ENCODE measurements at places on chromosomes 2 and 18.

GRCh38 chr2:137747509-137747908 lies 216.8 kb upstream of the HNMT start:
- no peak for DNase-seq

GRCh38 chr18:2857491-2858131 lies 10.8 kb downstream of the EMILIN2 start:
- peak; percentile 64 for DNase-seq

DNA sequence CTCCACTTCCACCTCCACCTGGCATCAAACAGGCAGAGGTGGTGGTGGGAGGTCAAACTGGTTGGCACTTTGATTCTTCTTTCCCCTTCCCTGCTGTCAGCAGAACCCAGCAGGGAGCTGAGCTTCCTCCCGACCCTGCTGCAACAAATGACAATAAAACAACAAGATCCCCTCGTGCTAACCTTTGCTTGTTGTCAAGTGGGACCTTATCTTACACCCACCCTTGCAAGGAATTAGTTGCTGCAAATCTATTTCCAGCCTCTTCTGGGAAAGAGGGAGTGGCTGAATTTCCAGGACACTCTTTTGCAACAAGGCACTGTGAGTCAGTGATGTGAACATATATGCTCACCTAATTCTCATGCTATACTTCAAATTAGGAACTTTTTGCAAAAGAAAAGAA lies 655.1 kb downstream of the DSC3 start:
- DNase-seq, result no peak

DNA sequence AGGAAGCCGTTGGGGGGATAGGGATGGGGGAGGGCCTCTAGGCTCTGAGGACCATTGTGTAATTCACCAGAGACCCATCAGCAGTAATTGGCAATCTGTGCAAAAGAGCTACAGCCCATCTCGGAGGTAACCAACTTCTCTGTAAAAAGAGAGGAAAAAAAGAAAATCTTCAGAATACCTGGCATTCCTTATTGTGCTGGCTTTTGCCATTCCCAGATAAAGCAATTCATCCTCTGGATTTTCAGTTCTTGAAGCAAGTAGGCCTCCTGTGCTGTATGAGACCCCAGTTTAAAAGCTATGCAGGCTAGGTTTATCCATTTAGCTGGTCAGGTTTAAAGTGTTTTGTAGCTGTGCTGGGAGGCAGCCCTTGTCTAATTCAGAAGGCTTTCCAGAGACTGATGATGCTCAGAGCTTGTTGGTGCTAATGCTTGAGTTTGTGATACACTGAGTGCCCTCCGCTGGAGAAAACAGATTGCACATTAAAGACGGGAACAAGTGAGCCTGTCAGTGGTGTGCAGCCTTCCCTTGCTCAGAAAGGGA lies at the start of gene LRRTM4:
LRRTM4 (minus strand) TSS at position 446 of the 540 bp plus-strand sequence.
- DNase-seq, result no peak

GRCh38 chr2:85950743-85951142 lies 62.0 kb upstream of the ST3GAL5 start:
- peak; percentile 15 for DNase-seq

GRCh38 chr2:120308038-120308910 lies 37.7 kb upstream of the INHBB start:
- no peak for DNase-seq

DNA sequence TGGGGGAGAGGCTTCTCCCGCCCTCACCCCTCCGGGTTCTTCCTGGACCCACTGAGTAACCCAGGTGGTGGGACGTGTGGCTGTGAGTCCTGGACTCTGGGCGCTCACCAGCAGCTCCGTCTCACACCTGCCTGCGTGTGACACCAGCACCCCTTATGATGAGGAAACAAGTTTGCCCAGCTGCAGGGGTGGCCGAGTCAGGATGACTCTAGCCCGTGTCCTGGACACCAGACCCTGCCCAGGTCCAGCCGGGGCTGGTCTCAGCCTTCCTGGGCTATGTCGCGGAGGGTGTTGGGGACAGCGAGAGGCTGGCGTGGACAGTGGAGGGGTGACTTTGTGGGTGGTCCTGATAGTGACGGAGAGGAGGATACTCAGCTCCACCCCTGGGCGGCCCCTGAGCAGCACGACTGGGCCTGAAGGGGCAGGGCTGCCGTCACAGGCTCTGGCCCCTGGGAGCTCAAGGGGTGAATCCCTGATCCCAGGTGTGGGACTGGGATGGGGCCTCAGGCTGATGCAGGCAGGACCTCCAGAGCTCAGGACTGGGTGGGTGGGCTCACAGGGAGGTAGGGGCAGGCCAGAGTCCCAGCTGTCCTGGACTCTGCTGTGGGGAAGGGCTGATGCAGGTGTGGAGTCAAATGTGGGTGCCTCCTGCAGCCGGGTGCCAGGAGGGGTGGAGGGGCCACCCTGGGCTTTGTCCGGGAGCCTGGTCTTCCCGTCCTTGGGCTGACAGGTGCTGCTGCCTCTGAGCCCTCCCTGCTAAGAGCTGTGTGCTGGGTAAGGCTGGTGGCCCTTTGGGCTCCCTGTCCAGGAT lies 3.7 kb downstream of the GPR35 start:
- DNase-seq, result no peak

GRCh38 chr2:7601990-7602389 lies 684.8 kb downstream of the RNF144A start:
- no peak for DNase-seq

- DNase-seq, result no peak
These were observed 93.3 kb downstream of the HRH4 start for GRCh38 chr18:24553571-24554285.

DNA sequence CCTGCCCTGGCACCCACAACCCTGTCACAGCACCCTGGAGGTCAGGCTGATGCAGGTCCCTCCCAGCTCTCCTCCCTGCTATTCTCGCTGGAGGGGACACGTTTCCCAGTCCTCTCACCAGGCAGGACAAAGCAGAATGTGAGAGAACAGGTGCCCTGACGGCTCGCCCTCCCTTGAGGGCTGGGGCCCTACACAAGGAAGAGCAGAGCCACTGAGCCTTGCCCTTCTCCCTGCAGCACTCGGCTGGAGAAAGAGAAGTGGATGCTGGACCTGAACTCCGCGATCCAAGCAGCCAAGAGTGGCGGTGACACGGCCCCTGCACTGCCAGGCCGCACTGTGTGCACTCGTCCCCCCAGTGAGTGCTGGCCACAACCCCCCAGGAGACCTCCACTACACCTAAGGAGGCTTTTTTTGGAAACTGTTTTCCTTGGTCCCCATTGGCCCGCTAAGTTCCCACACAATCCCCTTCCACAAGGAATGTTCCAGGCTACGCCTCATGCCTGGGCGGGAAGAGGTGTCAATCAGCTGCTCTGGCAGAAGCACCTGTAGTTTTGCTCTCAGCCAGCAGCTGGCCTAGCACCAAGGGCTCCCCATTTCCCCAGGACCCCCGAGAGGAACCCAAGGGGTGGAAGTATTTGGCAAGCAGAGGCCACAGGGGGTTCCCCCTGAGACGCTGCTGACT lies 17.4 kb downstream of the STK25 start:
- DNase-seq, result no peak

GRCh38 chr2:133568598-133568997 lies 335 bp upstream of the NCKAP5 start:
- DNase-seq, result no peak

DNA sequence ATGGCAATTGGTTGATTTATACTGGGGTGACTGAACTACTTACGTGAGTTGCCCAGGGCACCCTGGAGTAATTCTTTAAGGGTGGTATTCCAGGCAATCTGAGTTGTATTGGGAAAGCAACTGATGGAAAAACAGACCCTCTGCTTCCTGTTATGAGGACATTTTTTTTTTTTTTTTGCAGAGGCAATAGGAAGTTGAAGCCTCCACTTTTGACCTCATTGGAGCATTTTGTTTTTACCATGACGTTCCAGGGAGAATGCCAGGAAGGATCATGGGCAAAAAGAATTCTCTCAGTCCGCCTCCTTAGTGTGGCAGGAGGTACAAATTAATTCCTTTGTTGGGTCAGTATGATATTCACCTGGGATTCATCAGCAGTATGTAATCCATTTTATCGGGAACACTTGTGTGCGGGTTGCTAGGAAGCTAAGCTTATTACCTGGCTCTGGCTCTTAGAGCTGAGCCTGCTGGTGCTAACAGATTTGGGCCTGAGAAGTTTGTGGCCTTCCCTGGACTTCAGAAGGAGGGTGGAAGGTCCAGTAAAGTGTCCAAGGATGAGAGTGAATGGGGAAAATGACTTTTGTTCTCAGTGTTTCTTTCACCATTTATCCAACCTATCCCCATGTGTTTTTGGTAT lies 272.9 kb upstream of the EPAS1 start:
- DNase-seq, result no peak

DNA sequence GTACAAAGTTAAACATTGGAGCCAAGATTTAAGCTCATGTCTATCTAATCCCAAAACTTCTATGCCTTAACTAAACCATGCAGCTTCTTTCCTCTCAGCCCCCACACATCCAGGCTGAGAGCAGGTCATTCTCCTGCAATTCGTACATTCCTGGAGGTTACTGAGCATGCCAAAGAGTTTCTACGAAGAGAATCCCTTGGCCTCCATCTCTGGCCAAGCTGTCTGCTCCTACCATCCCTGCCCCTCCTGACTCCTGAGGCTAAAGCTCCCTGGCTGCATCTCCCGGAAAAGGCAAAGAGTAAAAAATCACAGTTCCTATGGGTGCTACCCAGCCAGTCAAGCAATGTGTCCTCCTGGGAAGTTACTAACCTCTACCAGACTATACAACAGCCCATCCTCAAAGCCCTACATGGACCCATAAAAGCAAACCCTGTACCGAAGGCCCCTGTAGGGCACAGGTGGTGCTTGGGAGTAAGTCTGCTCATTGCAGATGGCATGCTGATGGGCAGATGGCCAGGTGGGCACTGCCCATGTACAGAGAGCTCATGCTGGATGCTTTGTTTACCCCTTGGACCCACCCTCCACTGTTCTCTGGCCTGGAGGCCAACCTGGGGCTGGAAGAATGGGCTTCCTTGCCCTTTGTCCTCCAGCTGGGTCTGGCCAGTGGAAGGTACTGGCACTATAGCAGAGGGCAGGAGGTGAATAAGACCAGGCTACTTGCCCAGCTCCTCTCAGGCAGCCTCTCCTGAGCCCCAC lies 99.5 kb downstream of the TTC32 start:
- DNase-seq, result no peak

DNA sequence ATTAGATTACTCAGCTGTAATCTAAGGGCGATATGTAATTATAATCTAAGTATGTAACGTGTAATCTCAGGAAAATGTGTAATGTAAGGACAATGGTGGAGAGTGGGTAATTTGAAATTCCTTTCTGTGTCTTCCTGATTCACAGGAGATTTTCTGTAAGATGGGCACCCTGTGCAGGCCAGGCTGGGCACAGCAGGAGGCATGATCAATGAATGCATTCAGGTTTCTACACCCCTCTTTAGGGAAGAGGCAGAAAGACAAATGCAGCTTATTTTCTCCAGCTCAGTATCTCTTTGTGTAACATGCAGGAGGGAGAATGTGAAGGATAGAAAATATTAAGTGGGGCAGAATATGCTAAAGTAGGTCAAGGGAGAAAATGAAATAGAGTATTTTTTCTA lies 320.1 kb downstream of the PIK3C3 start:
- no peak for DNase-seq

DNA sequence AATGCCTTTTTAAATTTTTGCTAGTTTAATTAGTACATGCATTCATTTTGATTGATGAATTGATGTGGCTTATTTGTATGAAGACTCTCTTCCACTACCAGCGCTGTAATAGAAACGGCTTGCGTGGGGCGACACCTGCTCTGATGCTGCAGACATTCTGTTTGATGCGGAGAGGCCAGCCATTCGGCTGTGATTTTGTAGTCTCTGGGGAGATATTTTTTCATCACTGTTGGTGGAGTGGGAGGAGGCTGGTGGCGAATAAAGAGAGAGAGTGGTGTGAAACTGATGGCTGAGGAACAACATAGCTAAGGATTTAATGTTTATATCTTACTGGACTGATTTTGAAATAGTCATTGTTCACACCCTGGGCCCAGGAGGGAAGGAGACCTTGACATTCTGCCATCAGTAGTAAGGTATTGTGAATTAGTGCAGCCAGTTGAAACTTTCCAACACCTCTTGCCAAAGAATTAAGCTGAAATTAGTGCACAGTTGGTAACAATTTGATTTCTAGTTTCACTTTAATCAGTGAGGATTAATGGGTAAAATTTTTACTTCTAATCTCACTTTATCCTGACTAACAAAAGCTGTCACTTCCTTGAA lies 224.1 kb downstream of the MTX2 start:
- no peak for DNase-seq

GRCh38 chr2:61085883-61086282 lies 20.2 kb downstream of the SANBR start:
- DNase-seq, result no peak

DNA sequence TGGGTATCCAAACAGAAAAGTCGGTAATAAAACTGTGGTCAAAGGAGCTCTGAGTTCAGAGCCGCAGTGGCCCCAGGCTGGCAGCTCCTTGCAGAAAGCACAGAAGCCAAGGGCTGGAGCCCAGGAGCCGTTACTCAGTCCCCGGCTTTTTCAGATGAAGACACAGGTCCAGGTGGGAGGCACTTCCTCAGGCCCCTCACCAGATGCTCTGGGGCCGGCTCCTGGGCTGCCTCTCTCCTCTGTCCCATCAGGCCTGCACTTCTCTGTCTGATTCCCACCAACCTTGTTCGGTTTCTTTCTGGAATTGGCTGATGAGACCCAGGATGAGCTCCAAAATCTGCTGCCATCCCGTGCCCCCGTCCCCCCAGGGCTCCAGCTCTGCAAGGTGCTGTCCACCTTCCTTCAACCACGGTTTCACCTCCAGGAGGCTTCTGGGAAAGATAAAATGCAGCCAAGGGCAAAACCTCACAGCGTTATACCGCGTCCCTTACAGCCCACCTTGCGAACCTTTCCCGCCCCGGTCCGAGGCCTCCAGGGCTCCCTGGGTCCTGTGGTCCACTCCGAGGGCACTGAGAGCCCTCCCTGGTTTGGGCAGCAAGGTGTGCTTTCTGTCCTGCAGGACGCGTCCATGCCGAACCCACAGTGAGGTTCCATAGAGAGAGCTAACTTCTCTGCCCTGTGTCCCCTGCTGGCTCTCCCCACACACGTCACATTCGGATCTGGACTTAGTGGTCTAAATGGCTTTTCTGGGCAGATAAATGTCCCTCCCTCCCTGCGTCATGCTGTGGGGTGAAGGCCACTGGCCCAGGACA lies 102.9 kb downstream of the TPO start:
- no peak for DNase-seq

- no peak for DNase-seq
These were observed 98.9 kb downstream of the EIPR1 start for GRCh38 chr2:3278521-3279218.

DNA sequence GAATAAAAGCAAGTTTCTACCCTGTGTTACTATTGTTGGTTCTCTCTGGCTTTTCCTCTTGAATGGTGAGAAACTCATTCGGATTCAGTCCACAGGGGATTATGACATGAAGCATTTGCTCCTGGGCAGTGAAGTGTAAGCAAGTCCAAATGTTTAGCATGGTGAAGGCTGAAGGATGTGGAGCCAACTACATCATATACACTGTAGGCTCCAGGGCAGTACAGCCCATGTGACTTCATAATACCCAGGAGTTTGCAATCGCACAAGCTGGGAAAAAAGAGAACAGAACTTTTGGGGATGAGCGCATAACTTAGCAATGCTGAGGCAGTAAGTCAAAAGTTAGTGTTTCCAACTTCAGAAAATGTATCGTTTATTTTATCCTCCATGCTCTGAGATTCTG lies 695.7 kb upstream of the POU3F3 start:
- no peak for DNase-seq

Data from osteocyte (in vitro differentiated cells).